ENCODE measurements at places on chromosomes 12 and 14.
A peak's percentile ranks its signal among the peaks of the same experiment; 100 is the strongest.

DNA sequence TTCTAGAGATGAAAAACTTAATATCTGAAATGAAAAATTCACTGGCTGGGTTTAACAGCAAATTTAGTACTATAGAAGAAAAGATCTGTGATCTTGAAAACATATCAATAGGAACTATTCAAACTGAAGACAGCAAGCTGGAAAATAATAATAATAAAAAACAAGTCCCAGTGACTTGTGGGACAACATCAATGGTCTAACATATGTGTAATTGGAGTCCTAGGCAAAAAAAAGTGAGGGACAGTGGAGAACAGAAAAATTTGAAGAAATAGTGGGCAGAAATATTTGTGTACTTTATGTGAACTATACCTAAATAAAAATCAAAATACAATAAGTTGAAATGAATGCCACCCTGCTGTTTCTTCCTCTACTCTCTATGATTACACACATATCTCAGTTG lies 2.4 kb upstream of the SERPINA9 start:
- DNase-seq, result no peak

GRCh38 chr12:124727922-124728321 lies 135.7 kb downstream of the SCARB1 start:
- no peak for DNase-seq

- no peak for DNase-seq
These were observed 1.0 kb upstream of the GXYLT1 start for GRCh38 chr12:42145552-42146215.

- DNase-seq, result no peak
These were observed 100.4 kb downstream of the IRF2BPL start for GRCh38 chr14:76927971-76928700.

DNA sequence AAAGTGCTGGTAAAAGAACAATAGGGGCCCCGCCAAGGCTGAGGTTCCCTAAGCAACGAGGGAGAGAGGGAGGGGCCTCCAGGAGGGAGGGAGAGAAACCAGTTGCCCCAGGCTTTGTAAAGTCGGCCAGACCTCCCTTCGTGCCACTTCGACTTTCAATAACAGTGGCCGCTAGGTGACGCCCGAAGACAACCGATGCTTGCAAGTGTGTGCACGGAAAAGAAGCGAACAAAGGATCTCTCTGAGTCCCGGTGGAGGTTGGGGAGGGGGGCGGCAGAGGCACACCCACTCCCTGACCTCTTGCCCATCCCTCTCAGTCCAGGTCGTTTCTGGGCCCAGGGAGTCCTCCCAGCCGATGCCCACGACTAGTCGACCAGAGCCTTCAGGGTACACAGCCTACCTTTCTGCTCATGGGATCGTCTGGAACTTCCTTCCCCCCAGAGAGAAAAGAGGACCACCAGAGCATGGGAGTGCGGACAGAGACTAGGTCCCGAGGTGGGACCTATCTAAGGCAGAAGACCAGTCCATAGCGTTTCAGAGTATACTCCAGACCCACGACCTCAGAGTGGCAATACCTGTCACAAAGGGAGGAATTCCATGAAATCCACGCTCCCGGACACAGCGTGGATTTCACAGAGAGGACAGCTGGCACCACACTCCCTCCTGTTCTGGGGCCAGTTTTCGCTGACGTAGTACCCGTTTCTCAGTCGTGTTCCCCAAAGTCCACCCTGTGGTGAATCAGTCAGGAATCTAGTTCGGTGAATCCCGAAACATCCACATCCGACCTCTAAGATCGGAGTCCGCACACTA lies 262.7 kb upstream of the ALG10B start:
- DNase-seq, result no peak

DNA sequence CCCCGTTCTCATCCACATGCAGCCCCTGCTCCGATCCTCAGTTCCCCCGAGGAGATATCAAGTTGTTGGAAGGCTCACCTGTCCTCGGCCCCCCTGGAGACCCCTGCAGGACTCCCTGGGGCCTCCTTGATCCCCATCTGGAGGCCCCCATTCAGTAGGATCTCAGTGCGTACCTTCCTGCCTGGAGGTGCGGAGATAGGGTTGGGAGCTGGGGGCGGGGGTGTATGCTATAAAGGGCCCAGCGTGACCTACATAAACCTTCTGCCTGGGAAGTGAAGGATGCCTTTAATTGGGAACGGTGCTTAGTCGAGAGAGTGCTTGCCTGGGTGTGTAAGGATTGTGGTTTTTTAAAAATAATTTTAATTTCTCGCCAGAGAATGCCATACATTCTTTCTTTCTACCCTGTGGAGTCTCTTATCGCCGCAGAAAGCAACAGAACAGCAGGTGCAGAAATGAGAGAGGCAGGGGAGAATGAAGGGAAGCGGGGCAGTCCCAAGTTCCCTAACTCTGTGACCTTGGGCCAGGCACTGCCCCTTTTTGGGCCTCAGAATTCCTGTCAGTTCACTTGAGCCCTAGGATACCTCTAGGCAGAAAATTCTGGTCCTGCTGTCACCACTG lies 153.7 kb downstream of the TSPAN9 start:
- no peak for DNase-seq

GRCh38 chr12:67765776-67766766 lies 117.5 kb downstream of the DYRK2 start:
- no peak for DNase-seq

DNA sequence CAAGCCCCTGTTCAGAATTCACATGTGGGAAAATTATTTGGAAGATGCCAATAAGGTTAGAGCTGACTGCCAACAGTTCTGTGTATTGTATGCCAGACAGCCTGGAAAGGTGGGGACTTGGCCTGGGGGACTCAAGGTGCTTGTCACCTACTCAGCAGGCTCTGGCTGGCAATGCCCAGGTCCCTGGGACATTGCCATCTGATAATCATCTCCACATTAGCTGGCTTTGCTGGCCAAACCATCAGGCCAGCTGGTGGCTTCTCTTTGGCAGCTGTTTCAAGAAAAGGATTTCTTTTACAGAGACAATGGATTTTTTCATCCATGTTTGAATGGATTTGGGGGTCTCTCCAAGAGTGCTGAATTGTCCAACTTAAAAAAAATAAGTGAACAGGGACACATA lies 165.2 kb downstream of the BRMS1L start:
- no peak for DNase-seq

DNA sequence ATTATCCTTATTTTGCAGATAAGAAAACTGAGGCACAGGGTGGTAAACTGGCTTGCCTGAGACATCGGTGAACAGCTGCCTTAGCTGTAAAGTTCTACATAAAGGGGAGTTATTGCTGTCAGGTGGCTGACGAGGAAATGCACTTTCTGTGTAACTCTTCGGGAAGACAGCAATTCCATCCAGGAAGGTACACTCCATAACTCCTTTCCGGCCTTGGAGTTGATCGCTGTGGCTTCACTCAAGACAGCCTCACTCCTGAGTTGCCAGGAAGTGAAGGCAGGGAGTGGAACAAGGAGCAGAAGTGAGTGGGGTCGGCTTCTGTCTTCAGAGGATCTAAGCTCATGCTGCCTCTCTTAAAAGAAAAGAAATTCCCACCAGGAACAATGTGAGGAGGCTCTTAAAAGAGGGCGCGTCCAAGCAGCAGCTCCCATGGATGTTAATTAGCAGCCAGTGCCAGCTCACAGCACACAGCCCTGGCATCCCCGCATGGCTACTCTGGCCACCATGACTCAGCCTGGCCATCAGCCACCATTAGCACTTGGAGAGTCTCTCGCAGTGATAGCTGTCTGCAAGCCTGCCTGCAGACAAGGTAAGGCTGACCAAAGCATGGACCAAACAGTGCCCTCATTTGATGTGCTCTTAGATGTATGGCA lies 60.3 kb downstream of the NUAK1 start:
- no peak for DNase-seq

DNA sequence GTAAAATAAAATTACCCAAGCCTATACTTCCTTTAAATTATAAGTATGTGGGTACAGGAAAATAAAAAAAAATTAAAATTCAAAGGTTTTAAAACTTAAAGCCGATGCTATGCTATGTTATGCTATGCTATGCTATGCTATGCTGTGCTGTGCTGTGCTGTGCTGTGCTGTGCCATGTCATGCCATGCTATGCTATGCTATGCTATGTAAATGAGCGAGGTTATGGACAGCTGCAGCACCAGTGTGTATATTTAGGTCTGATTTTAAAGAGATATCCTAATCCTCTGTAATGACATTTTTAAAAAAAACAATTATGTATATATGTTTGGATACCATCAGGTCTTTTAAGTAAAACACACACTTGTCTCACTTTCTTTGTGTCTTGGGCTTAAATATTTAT lies 1822.0 kb upstream of the SEL1L start:
- DNase-seq, result no peak

GRCh38 chr12:54991991-54992375 lies 7.4 kb upstream of the TESPA1 start:
- DNase-seq, result no peak

GRCh38 chr14:68586896-68587751 lies 205.7 kb downstream of the ZFP36L1 start:
- DNase-seq, result no peak

DNA sequence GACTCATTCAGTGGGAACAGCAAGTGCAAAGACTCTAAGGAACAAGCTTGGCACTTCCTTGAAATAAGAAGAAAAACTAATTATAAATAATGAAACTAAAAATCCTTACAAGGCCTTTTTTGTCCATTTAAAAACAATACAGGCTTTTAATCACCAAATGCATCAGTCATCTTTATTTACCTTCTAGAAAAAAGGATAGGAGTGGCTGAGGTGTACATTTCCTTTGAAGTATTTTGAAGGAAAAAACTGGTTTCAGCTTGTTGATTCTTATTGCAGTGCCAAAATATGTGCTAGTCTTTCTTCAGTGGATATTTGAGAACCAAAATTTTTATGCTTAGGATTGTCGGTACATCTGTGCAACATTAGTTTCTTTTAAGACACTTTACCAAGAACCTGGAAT lies 29.8 kb downstream of the MED21 start:
- no peak for DNase-seq

DNA sequence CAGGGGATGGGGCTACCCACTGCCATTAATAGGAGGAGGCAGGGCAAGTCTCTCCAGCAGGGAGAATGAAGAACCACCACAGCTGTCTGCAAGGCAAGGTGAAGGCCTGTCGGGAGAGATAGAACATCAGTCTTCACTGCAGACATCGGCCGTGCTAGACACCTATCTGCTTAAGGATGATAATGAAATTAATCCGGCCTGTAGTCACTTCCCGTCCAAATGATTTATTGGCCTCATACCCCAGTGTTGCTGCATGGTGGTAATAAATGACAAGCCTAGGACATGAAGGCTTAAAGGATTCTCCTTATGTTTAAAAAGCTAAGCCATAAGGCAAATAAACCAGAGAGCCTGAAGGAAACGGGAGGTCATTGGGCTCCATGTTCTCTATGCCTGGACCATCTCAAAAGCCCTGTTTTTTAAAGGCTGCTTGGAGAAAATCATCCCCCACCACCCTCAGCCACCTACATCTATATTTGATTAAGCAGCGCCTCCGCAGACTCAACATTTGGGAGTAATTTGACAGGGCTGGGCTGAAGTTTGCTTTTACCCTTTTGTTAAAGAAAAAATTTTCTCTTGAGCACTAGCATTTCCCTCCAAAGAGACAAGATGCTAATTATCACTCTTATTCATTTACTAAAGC lies 137.7 kb downstream of the PLXNC1 start:
- no peak for DNase-seq

DNA sequence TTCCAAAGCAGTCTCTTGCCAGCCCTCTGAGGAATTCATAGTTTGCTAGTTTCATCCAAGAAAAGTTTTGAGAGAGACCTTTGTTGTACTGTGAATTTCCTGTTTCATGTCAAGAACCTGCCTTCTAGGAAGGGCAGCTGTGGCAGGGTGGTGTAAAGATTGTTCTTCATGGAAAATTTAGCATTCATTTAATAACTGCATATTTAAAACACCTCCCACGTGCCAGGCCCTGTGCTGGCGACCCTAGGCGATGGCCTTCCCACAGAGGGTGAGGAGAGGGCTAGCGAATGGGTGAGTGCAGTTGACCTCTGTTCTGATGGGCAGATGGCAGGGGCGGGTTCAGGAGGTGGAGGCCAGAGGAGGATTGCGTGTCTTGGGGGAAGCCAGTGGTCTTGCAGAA lies 43.2 kb downstream of the MLXIP start:
- DNase-seq, result no peak

DNA sequence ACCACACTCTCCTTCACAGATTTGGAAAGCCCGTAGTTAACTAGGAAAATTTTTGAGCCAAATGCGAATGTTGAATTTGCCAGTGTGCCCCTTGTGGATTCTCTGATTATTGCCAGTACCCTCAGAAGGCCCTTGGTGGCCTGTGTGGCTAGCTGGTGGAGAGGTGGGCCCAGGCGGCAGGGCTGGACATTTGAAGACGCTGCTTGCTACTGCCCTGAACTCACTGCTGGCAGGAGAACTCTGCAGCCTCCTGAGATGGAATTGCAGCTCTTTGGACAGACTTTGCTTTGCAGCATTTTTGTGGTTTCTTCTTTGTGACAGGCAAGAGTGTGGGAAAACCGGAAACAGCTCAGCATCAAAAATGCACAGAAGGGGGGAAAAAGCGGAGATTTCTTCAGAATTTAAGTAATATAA lies 97.6 kb downstream of the TGFB3 start:
- no peak for DNase-seq

GRCh38 chr12:25794571-25794970 lies 163.9 kb upstream of the RASSF8 start:
- no peak for DNase-seq

GRCh38 chr14:60067882-60068281 lies 23.8 kb upstream of the PCNX4 start:
- DNase-seq, result no peak

GRCh38 chr12:14442221-14442881 lies 76.9 kb downstream of the ATF7IP start:
- no peak for DNase-seq

GRCh38 chr14:55265197-55265596 lies 6.0 kb upstream of the FBXO34 start:
- peak; percentile 38 for DNase-seq

- no peak for DNase-seq
These were observed 30.1 kb upstream of the CAND1 start for GRCh38 chr12:67239061-67239460.

GRCh38 chr12:125136702-125137101 lies 71.5 kb downstream of the AACS start:
- no peak for DNase-seq

DNA sequence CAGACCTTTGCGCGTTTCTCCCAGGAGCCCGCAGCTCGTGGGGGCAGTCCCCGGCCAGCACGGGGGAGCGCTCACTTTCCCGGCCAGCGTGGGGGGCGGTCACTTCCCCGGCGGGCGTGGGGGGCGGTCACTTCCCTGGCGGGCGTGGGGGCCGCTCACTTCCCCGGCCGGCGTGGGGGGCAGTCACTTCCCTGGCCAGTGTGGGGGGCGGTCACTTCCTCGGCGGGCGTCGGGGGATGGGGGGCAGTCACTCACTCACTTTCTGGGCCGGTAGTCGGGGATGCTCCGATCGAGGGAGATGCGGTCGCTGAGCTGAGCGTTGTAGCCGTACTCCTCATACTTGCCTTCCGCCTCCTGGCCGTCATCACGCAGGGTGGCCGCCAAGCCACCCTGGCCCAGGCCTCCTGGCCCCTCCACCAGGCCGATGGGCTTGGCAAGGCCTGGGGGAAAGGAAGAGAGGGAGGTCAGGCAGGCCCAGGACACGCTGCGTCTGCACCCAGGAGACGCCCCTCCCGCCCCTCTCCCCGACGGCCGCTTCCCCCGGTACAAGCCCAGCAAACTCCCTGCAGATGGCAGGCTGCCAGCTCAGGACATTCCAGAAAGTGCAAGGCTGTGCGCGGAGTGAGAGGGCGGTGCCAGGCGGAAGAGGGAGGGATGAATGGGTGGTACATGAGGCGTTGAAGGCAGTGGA lies 43.3 kb downstream of the GALNT9 start:
- no peak for DNase-seq
